Left forelimb (tissue), 1 donor: ENCODE measurements at places on chromosomes 3 and 15.

DNA sequence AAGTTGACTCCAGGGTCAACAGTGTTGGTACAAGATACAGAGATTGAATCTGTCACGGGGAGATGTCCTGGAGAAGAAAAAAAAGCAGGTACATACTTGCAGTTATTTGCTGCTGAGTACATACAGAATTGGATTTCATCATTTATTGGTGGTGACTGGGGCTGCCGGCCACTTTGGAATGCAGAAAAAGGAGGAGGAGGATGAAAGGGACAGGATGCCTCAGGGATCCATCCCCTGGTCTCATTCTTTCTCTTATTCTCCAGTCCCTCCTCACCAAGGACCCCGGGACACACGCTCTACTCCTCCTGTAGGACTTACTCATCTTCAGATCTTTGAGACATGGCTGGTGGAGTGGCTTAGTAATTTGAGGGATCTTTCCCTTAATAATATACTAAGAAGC is 30.0 kb upstream of the MEIS2 start:
- DNase-seq = no peak

- no peak for DNase-seq
Measured at GRCh38 chr15:74897300-74897701, 7.5 kb downstream of the MPI start.

GRCh38 chr15:75966073-75966472 is 46.2 kb downstream of the NRG4 start:
- no peak for DNase-seq

- DNase-seq = peak; percentile 66
Measured at GRCh38 chr15:32717426-32718226, at the start of gene GREM1. TSS of gene GREM1 (plus strand) at chr15:32718004. CDS start at chr15:32730691, 12,687 bp downstream.

DNA sequence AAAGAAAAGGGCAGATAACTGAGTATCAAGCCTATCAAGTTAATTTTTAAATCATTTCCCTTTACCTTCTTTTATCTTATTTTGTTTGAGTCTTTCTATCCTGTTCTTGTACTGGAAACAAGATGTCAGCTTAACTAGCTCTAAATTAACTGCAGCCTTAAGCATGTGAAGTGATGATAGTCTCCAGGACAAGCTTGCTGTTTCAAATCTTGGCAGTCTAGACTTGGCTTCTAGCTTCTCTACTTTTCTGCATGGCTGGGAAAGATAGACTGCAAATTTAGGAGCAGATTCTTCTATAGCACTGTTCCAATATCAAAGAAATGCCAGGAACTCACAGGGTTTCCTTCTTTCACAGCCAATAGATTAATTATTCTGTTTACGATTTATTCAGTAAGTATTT is 1034.4 kb downstream of the TUSC7 start:
- DNase-seq = no peak

GRCh38 chr3:52315977-52316764 is at the start of gene DNAH1:
TSS of gene DNAH1 (plus strand) at chr3:52316319. CDS start at chr3:52322443, 6,124 bp downstream.
- DNase-seq = no peak

DNA sequence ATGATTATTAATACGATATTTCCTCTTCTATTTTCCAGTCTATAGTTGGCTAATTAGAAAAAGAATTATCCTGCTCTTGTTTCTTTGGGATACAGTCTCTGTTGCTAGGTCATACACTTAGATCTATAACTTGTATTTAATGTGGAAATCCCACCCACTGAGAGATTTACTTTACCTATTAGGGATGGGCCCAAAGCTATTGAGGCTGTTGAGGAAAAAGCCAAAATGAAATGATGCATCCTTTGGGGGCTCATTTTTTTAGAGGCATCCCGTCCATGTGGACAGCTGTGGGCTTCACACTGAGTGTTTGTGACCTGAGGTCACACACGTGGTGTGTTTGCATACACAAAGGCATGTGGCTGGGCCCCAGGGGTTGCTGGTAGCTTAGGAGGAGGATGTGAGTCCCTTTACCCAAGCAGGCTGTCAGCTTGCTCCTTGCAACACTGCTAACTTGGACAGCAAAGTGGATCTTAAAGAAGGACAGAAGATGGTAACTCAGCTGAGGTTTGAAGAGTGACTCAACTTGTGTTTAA is 477.4 kb downstream of the AGBL1 start:
- peak; percentile 71 for DNase-seq

DNA sequence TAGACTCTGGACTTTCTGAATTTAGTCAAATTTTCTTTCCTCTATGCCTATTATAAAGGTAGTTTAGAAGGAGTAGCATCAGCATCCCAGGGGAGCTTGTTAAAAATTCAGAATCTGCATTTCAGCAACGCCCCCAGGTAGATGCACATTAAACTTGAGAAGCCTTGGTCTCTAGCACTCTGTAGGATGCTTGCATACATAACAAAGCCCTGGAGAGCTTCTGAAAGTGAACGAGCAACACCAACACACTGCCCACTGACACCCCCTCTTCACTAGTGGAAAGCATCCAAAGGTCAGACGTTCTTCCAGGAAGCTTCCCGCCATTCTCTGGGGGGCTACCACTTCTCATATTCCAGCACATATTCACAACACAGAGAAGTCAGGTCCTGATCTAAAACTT is 6.5 kb downstream of the PRICKLE2 start:
- DNase-seq = no peak

GRCh38 chr3:16546186-16547010 is 32.9 kb upstream of the RFTN1 start:
- no peak for DNase-seq
